Activated T-cell treated with anti-CD3 and anti-CD28 coated beads, Interleukin-2, amount 50 U/mL, for 4 hours (primary cell): ENCODE measurements at places on chromosomes 3 and 15.

DNA sequence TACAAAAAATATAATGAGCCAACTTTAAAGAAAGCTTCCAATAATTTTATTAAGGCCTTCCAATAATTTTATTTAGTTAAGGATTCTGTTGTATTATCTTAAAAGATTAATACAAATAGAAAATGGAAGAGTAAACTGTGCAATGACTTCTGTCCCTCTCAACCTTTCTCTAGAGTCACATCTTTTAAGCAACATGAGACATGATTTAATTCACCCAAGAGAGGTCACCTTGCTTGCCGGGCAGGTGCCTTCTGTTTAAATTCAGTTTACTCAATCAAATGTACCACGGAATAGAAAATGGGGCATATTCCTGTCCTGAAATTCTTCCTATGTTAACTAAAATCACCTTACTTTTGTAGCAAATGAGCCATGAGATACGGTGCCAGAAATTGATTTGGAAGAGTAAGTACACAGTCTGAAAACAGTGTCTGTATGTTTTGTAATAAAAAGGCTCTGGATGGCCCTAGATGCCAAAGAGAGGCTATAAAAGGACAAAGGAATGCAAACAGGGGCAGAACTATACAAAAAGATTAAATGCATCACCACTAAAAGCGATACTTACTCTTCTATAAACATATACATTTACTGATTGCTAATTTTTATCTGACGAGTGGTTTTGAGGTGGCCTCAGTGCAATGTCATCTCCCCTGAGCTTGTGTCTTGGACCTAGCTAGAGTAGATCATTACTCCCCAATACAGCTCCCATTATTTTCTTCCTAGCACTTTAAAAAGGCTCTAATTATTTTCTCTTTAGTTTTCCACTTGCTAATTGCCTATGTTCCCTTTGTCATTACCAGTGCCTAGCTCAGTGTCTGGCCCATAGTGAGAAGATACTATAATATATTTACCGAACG lies 134.0 kb downstream of the FHIT start:
- no peak for DNase-seq

GRCh38 chr3:193640165-193640715 lies 47.2 kb downstream of the OPA1 start:
- DNase-seq = no peak

DNA sequence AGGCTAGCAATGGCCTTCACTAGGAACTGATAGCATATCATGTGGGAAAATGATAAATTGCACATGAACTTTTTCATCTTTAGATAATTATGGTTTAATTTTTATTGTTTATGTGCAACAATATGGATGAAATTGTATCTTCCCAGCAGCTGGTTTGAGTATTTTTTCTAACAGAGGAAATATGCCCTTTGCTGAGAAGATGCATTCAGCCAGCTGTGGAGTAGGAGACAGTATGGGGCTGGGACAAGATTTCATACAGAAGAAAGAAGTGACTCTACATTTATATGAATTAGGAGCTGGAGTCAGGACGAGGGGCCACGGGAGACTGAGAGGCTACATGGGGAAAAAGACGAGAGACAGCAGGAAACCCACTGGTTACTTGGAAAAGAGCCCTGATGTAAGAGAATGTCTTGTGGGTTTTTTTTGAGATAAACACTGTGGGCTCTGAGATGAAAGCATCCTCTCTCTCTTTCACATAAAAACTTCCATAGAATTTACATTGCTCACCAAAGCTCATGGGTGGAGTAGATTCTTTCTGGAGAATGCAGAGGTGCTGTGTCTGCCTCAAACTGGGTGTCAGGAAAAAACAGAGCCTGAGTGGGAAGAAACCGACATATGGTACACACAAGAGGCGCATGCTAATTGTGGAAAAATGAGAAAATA lies 115.2 kb upstream of the PDZRN3 start:
- DNase-seq = no peak

GRCh38 chr3:8456412-8456811 lies 45.2 kb upstream of the LMCD1 start:
- DNase-seq = no peak

GRCh38 chr3:43932921-43933320 lies 242.2 kb downstream of the ABHD5 start:
- no peak for DNase-seq

- DNase-seq = no peak
Observed at GRCh38 chr3:3087716-3088465, 22.3 kb downstream of the IL5RA start.

DNA sequence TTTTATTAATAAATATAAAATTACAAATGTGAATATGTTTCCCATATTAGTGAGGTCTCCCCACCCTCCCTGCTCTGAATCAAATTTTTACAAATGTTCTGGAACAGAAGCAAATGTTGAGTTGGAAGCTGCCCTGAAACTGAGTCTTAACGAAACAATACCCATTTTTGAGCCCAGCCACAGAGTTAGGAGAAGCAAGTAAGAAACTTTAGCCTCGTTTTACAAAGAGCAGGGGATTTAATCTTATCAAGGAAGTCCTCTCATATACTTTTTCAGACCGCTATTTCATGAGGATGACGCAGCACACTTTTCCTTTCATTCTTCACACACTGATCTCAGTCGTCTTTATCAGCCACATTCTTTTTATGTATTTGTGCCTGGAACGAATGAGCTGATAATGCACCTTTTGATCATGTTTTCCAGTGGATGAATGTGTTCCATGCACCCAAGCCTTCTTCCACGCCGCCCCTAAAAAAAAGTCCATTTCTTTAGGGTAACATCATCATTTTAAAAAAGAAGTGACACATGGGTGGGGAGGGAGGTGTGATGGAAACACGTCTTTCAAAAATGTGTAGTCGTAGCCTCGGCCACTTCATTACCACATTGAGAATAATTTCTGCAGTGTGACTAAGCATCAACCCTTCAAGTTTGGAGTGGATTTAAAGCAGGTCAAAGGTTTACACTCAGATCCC lies 48.1 kb downstream of the SETMAR start:
- DNase-seq = peak; percentile 9

DNA sequence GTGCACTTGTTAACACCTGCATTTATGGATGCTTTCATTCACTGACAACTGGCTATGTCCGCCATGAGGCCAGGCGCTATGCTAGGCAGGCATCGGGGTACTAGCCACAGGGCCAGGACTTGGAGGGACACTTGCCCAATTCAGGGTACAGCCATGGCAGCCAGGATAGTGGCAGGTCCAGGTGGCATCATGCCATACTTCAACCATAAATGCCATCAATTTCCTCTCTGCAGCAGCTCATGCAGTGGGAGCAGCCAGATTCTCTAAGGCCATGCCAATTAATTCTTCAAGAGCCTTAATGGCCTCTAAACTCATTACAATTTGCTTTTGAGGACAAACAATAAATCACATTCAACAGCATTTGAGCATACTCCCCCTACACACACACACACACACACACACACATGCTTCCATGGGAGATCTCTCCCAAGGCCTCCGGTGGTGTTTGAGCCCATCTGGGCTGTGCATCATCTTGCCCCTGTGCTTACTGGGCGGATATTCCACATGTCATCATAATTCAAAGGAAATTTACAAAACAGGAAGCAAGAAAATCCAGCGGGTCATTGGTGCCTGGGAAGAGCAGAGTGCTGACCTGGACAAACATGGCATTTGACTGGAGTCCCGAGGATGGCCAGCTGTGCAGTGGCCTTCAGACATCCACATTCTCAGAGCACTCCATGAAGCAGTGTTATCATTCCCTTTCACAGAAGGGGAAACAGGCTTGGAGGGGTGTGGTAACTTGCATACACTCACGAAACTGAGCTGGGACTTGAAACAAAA lies 109.1 kb downstream of the IQSEC1 start:
- no peak for DNase-seq

DNA sequence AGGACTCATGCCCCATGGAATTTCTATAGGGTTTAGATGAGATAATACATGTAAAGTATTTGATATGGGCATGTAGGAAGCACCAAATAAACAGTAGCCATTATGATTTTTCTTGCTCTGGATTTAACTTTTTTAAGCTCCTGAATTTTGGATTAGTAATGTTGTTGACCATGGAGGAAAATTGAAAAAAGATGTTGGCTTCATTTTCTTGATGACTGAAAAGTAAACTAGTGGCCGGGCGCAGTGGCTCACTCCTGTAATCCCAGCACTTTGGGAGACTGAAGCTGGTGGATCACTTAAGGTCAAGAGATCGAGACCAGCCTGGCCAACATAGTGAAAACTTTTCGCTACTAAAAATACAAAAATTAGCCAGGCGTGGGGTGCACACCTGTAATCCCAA lies 120.3 kb downstream of the PTPRG start:
- DNase-seq = no peak

- DNase-seq = no peak
Observed at GRCh38 chr15:70195171-70195570, 97.5 kb upstream of the TLE3 start.

DNA sequence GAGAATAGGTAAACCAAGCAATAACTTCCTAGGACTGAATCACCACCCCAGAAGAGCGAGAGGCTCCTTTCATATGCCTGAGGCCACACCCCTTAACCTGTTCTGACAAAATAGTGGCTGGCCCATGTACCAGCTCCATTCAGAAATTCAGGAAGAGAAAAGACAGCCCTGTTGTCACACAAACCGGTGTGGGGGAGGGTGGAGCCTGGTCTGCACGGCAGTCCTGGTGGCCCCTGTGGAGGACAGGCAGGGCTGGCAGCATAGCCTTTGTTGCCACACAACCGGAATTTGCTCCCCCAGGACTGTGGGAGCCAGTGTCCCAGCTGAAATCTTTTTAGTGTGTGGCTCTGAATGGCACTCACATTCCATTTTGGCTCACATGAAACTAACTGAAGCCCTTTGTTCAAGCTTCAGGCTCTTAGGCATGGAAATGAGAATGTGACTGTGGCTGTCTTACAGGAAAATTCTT lies 23.8 kb downstream of the RLBP1 start:
- no peak for DNase-seq

DNA sequence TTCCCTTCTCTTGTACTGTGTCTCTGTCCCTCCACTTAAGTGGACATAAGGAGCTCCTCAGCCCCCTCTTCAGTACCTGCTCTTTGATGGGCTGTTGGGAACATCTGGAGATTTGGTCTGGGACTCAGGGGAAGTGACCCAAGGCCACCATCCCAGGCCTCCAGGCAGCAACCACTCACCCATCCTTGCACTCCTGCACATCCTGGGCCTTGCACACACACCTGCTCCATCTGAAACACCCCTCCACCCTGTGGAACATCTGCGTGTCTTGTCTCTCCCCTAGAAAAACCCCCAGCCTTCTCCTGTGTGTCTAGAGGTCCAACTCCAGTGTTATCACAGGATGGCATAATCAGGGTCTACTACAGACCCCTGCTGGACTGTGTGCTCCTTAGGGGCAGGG lies 74.3 kb downstream of the ABTB1 start:
- DNase-seq = no peak

DNA sequence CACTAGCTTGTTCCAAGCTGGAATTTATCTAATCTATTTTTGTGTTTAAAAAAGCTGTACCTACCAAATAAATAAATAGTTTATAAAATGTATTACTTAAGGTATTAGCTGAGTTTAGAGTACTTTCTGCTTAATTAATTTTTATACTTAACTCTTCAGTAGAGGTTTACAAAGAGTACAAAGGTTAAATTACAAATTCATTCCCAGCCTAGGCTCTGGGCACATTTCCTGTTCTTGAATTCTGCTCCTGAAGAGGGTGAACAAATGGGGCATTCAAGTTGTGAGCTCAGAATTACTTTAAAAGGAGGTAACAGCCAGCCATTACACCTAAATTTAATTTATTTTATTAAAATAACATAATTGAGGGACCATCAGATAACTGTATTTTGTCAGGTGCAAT lies 26.4 kb downstream of the MKRN2 start:
- no peak for DNase-seq

- no peak for DNase-seq
Observed at GRCh38 chr3:69700949-69701348, 38.3 kb upstream of the MITF start.

- DNase-seq = no peak
Observed at GRCh38 chr15:58616171-58616570, 133.3 kb downstream of the ADAM10 start.

DNA sequence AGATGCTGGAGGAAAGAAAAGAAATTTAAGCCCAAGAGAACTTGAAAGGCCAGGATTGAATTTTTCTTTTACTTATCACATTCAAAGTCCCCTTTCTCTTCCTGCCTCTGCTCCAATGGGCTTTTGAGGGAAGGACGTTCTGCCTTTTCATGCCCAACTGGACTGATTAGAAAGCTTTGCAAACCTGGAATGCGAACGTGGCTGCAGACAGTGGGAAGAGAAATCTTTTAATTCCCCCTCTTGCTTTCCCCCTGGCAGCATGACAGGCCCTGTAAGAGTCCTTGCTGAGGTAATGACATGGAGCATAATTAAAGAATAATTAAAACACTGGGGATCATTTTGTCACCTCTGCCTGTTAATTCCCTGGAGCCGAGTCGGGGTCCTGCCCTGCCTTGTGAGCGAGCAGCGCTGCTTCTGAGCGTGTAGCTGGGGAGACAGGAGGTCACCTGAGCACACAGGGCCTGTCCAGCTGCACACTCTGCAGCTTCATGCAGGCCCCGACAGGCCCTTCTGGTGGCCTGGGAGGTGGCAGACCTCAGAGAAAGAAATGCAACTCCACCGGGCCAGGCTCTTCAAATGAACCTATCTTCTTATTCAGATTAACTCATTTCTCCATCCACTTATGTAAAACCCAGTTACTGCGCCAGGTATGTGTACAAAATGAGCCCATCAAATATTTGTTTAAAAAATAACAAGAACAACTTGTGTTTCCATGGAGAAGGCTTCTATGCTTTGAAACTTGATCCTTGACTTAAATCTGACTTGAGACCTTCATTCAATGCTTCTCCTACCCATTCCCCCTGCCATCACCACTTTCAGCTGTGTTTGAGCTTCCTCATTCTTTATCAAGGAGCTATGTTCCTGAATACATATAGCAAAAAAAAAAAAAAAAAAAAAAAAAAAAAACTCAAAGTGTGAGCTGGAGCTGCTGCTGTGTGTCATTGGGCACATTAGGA lies 628.2 kb upstream of the CFAP20DC start:
- DNase-seq = no peak

DNA sequence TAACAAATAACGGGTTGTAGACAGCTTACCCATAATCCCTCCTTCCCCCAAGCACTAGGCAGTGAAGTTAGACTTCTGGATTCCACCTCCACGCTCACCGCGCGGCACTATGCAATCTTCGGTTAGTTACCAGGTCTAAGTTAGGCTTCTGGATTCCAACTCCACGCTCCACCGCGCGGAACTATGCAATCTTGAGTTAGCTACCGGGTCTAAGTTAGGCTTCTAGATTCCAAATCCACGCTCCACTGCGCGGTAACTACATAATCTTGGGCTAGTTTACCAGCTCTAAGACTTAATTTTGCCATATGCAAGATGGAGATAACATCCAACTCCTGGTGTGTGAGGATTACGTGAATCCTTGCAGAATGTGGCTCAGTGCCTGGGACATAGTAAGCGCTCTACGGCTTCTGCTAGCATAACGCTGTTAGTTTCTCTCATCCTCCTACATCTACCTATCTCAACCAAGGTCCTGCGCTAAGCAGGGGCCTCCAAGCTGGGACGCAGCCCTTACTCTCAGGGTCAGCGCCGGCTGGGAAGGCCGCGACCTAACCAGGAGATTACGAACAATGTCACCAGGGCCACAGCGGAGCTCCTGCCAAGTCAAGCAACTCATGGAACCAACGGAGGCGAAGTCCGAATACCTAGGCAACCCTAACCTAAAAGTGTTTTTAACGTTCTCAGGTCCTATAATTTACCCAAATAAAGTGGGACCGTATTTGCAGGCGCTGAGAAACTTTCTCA lies 497 bp upstream of the RPLP1 start:
- no peak for DNase-seq
